Glutamatergic neuron (in vitro differentiated cells): ENCODE measurements at places on chromosomes 11 and 22. TPM values are rescaled to one million over a fixed set of nuclear protein-coding genes. Genes with fewer than 3 reads are reported as not detected.

GRCh38 chr11:63001456-63001855 is 14.2 kb downstream of the SLC22A8 start:
- DNase-seq, result no peak

- no peak for DNase-seq
These were observed 368.9 kb downstream of the BUD13 start for GRCh38 chr11:116403794-116404461.

DNA sequence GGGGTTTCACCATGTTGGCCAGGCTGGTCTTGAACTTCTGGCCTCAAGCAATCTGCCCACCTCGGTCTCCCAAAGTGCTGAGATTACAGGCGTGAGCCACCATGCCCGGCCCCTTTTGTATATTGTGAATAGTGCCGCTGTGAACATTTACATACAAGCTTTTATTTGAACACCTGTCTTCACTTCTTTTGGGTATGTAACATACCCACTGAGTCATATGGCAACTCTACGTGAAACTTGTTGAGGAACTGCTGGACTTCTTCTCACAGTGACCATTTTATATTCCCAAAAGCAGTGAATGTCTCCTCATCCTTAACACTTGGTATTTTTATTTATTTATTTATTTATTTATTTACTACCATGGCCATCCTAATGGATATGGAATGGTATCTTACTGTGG is 3.9 kb upstream of the SCT start:
- DNase-seq, result no peak

DNA sequence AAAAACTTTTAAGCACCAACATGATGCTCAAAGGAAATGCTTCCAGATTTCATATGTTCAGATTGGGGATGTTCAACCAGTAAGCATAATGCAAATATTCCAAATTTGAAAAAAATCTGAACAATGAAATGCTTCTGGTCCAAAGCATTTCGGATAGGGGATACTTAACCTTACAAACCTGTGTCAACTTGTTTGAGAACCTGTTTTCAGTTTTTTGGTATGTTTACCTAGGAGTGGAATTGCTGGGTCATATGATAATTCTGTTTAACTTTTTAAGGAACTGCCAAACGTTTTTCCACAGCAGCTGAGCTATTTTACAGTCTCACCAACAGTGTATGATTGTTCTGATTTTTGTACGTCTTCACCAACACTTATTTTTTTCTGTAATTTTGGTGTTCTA is 23.7 kb downstream of the FAR1 start:
- no peak for DNase-seq

DNA sequence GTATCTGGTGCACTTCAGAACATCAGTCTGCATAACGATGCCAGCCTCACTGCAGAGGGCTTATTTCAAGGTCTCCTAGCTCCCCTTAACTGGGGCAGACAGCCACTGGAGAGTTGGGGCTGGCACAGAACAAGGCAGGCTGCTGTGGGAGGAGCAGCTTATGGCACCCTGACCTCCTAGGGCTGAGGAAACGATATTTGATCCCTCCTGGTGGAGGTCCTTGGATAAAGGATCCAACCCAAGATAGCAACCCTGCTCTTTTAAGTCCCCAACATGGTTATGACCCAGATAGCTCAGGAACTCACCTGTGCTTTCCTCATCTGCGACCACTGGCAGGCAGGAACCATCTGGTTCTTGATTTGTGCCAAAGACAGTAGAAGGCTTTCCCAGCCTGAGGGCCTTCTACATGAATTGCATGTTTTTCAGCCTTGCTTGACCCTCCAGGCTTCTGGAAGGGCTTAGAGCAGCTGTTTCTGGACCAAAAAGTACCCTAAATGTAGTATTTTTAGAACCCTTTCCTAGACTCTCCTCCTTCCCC is 2.8 kb downstream of the TMEM109 start:
- DNase-seq, result no peak

Gene GAL3ST1
- total RNA-seq, result 1.8 TPM

Gene SLC7A4
- total RNA-seq, result 0.59 TPM
